ENCODE measurements at places on chromosomes 11 and 22. TPM values are rescaled to one million over a fixed set of nuclear protein-coding genes. Genes with fewer than 3 reads are reported as not detected.

Gene MB
- 195 TPM for polyA plus RNA-seq

Gene CCDC87
- polyA plus RNA-seq, result 0.12 TPM

Gene SYCE3
- not detected for polyA plus RNA-seq

Gene KCNJ5
- 0.48 TPM for polyA plus RNA-seq

Gene CELSR1
- polyA plus RNA-seq, result 1.9 TPM

Gene CCT8L2
- not detected for polyA plus RNA-seq

Gene OMP
- polyA plus RNA-seq, result not detected

Gene UBE2L6
- polyA plus RNA-seq, result 25.8 TPM

Gene FGF19
- polyA plus RNA-seq, result 1.0 TPM

Gene CFAP300
- not detected for polyA plus RNA-seq

Gene PLCB3
- 18.9 TPM for polyA plus RNA-seq

Gene PACS1
- polyA plus RNA-seq, result 31.2 TPM

- DNase-seq, result no peak
These were observed 25.1 kb downstream of the SEZ6L start for GRCh38 chr22:26194313-26194712.

DNA sequence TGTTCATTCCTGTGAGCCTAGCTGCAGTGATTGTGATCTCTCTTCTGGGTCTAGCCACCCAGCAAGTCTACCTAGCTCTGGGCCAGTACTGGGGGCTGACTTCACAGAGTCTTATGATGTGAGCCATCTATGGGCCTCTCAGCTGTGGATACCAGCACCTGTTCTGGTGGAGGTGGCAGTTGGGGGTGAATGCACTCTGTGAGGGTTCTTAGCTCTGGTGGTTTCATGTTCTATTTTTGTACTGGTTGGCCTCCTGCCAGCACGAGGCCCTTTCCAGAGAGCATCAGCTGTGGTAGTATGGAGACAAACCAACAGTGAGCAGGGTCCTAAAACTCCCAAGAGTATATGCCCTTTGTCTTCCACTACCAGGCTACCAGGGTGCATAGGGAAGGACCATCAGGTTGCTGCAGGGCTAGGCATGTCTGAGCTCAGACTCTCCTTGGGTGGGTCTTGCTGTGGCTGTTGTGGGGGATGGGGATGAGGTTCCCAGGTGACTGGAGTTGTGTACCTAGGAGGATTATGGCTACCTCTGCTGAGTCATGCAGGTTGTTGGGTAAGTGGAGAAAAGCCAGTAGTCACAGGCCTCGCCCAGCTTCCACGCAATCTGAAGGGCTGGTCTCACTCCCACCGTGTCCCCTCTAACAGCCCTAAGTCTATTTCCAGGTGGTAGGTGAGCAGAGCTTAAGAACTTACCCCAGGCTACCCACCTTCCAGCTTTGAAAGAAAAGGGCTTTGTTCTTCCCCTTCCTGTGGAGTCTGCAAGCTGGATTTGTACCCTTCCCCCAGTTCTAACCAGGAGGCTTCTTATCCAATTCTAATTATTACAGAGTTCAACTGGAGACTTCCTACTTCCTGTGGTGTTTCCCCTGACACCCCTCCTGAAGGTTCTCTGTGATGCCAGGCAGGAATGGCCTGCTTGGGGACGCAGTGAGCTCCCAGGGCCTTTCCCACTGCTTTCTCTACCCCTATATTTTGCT, 250.7 kb downstream of the LUZP2 start:
- DNase-seq, result no peak

DNA sequence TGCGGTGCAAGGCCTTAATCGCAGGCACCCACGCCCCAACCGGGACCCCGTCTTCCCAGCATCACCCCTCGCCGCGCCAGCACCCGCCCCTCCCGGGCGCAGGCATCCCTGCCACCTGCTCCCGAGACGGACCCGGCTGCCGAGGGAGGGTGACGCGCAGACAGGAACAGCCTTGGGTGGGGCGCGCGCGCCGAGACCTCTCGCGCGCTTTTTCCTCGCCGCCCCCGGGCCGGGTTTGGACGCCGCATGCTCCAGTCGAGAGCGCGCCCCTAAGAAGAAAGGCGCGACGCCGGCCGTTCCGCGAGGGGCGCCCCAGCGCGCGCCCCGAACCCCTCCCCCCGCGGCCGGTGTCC, 504 bp downstream of the CFL1 start:
- no peak for DNase-seq

DNA sequence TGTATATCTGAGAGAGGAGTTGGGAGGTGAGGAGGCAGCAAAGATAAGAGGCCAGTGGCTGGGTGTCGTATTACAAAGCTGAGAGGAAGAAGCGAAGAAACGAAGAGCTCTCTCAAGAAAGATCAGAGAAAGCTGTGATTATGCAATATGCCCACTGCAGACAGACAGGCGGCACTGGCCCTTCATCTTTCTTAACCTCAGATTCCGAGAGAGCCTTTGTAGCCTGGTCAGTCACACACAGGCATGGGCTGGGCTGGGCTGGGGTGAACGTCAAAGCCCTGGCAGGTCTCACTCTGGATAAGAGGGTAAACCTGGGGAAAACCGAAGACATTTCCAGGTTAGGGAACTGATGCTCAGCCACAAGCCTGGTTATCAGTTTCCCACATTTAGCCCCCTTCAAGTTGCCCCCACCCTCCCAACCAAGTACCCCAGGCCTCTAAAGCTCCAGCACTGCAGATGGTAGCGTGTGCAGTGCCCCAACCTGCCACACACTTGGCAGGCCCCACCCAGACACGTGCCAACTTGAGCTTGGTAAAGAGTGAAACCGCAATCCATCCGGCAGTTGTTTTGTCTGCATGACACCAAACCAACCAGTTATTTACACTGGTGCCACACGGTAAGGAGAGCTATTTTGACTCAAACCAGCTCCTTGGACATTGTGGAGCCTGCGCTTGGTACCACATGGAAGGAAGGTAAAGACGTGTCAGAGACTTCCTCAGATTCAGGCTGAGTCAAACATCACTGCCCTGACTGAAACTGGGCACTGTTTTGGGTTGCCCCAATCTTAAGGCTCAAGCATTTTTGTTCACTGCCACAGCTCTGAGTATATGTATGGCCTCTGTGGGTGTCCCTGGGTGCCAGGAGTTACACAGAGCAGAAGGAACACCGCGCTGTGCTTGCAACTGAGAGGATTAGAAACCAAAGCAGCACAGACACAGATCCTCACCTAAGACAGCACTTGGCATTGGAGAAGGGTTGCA, 135.9 kb downstream of the FDX1 start:
- DNase-seq, result no peak

DNA sequence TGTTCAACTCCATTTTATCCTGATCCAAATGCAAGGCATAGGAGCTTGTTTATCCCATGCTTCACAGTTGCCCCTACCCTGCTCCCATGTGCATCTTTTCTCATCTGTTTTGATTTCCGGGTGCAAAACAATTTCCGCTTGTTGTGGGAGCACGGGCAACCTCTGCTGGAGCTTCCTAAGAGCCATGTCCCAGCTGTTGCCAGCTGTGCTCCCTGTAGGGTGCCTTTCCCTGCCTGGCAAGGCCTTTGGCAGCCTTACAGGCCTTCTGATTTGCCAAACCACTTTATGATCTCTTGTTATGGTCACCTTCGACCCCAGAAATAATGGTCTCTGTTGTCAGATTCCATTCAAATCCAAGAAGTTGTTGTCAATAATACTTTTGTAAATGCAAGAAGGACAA, 1038.5 kb downstream of the OPCML start:
- no peak for DNase-seq

- DNase-seq, result no peak
These were observed 16.5 kb upstream of the PLEKHB1 start for GRCh38 chr11:73629907-73630306.

GRCh38 chr11:37817727-37818270, 1219.8 kb upstream of the RAG2 start:
- no peak for DNase-seq

GRCh38 chr11:102241026-102241425, 76.3 kb upstream of the BIRC3 start:
- DNase-seq, result no peak

GRCh38 chr11:75518771-75519653, 6.7 kb downstream of the GDPD5 start:
- DNase-seq, result no peak

DNA sequence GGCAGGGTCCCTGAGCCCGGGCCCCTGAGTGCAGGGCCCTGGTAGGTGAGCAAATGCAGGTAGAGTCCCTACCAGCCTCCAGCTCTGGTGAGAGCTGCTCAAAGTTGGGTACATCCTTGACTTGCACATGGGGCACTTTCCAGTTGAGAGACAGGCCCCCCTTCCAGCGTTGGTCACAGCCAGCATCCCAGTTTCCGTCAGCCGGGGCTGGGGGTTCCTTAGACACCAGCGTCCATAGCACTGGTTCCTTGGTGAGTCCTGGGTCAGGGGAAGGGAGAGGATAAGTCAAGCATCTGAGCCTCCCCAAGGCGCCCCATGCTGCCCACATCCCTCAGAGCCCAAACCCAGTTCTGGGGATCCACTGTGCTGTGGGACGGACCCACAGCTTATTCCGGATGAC, 5.6 kb downstream of the PNPLA5 start:
- DNase-seq, result no peak

GRCh38 chr22:49544286-49544685, 283.4 kb downstream of the BRD1 start:
- DNase-seq, result no peak

- no peak for DNase-seq
These were observed 3.8 kb downstream of the YAP1 start for GRCh38 chr11:102114032-102114431.

- no peak for DNase-seq
These were observed 104.2 kb downstream of the MYO18B start for GRCh38 chr22:25845985-25846745.

DNA sequence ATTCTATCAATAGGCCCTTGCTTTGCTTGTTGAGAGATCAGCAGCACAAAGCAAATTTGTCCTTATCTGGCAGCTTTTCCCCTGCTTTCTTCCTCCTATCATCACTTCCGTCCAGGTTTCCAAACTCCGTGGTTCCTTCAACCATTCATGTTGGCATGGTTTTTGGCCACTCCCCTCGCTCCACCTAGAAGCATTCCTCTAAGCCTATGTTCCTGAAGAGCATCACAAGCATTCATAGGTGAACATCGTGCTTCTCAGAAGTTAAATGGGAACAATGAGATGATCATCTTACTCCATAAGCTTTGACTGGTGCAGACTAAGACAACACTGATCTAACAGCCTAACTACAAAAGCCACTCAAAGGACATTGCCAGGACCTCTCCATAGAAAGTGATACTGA, 86.3 kb downstream of the ETS1 start:
- no peak for DNase-seq

DNA sequence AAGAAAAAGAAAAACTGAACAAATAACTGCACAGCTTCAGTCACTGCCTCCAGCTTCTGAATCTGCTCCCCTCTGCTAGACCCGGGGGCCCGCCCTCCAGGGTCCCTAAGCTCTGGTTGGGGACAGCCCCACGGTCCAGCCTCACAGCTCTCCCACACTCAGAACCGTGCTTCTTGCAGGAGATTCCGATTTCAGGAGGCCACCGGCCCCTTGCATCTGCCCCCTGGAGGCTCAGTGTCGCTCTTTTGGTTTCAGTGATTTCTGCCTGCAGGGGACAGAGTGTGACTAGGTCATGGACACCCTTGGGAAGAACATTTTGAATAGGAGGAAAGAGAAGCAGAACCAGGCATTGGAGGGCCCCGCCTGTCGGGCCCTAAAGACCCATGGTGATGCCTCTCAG, 23.1 kb upstream of the RPS3 start:
- DNase-seq, result no peak

- DNase-seq, result no peak
These were observed 30.0 kb downstream of the FSHB start for GRCh38 chr11:30260813-30261212.

DNA sequence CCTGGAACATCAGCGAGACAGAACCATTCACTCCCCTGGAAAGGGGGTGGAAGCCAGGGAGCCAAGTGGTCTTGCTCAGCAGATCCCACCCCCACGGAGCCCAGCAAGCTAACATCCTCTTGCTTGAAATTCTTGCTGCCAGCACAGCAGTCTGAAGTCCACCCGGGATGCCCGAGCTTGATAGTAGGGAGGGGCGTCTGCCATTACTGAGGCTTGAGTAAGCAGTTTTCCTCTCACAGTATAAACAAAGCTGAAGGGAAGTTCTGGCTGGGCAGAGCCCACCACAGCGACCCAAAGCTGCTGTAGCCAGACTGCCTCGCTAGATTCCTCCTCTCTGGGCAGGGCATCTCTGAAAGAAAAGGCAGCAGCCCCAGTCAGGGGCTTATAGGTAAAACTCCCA, 764.8 kb upstream of the LUZP2 start:
- no peak for DNase-seq

DNA sequence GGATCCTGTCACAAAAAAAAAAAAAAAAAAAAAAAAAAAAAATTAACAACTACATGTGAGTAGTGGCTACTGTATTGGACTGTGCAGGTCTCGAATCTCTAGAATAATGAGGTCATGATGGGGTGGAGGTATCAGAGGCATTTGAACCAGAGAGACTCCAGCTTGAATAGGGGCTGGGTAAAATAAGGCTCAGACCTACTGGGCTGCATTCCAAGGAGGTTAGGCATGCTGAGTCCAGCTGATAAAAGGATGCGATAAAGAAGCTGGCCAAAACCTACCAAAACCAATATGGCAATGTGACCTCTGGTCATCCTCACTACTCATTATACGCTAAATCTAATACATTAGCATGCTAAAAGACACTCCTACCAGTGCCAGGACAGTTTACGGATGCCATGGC, 5.9 kb upstream of the PACSIN3 start:
- DNase-seq, result no peak

DNA sequence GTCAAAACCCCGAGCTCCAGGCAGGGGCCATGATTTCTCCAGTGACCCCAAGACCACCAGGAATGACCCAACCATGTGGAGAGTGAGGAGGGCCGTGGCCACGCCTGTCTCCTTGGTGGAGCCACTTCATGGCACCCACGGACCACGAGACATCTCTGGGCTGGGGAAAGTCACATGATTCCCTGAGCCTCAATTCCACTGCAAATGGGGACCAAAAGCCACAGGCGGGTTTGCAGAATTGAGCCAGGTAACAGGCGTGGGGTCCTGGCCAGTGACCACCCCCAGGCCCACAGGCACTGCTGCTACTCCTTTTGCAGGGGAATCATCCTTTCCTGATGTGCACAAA, 178.9 kb downstream of the CTTN start:
- DNase-seq, result no peak

DNA sequence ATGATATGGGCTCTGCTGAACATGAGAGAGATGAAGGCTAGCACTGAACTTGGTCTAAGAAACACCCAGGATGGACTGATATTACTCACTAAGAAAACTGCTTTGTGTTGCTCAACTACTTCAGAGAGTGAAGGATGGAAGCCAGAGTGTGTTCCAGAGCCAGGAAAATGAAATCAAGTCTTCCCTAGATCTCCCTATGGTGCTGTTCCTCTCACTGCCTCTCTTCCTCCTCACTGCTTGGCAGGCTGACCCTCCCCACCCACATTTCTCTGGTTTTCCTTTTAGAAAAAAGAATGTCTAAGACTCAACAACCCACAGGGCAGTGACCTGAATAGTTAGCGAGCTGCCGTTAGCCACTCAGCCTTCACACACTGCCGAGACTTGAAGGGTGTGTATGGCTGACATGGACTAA, 65.6 kb downstream of the CCDC81 start:
- DNase-seq, result peak; percentile 83

GRCh38 chr11:126436209-126436755, 80.8 kb downstream of the ST3GAL4 start:
- no peak for DNase-seq

GRCh38 chr11:123235656-123236261, 40.7 kb upstream of the CLMP start:
- no peak for DNase-seq
